Vagina (tissue), 2 donors: ENCODE measurements at places on chromosomes 7 and 10.

- no peak for DNase-seq
Measured at GRCh38 chr10:127832501-127832900, 60.2 kb downstream of the CLRN3 start.

- no peak for DNase-seq
Measured at GRCh38 chr10:113480081-113480360, 72.8 kb upstream of the HABP2 start.

DNA sequence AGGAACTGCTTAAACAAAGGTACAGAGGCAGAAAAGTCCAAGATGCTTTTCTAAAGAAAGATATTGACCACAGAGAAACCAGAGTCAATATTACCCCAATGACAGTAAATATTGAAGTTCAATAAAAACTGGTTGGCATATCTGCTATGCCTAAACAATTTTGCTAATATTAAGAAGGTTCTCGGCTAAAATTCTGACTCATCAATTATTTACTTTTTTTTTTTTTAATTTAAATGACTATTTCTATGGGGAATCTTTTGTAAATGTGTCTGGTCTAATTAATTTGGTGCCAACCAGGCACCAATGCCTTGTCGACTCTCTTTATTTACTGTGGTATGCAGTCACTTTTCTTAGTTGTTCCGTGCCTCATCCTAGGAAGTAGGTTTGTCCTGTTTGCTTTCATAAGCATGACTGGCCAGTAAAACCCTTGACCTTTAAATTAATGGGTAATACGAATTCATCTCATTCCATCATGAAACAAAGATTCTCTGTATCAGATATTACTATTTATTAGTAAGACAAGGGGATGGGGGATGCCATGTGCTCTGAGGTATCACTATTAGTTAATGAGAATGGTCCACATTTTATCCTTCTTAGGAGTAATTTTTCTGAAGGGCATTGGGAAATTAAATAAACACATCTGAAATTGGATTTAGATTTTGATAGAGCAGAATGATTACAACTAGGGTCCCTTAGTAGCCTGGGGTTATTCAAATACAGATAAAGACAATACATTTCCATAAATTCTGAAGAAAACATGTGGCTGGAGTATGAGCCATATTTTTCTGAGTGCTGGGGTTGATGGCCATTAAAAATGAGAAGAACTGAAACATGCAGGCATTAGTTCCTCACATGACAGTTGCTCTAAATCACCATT lies 154.4 kb downstream of the VTI1A start:
- no peak for DNase-seq

GRCh38 chr7:121355574-121355973 lies 26.8 kb downstream of the WNT16 start:
- no peak for DNase-seq

DNA sequence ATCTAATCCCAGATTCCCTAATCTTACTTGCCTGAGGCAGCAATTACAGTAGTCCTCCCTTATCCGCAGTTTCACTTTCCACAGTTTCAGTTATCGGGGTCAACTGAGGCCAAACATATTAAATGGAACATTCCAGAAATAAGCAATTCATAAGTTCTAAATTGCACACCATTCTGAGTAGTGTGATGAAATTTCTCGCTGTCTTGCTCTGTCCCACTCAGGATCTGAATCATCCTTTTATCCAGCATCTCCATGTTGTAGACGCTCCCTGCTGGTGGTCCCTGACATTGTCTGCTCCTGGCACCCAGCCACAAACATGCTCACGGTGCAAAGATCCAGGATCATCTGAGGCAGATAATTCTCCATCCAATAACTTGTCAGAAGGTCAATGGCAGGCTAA lies 128.7 kb upstream of the CXCL12 start:
- no peak for DNase-seq

- DNase-seq, result no peak
Measured at GRCh38 chr10:77321838-77322237, 315.8 kb downstream of the KCNMA1 start.

DNA sequence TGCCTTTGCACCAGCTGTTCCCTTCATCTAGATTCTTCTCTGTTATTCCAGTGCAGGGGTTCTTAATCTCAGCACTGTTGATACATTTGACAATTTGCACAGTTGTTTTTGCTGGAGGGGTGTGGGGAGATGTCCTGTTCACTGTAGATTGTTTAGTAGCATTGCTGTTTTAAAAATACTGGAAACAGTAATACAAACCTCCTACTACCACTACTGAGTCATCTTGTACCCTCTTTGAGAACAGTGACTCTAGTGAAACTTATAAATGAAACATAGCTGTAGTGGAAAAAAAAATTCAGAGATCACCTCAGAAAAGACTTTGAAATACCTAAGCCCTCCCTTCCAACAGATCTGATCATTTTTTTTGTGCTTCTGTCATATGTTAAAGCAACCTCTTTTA lies 154.8 kb upstream of the TMEM196 start:
- DNase-seq, result no peak
